ENCODE measurements at places on chromosomes 6 and 20.

GRCh38 chr20:56391037-56391436, 978 bp downstream of the AURKA start:
- DNase-seq, result no peak

DNA sequence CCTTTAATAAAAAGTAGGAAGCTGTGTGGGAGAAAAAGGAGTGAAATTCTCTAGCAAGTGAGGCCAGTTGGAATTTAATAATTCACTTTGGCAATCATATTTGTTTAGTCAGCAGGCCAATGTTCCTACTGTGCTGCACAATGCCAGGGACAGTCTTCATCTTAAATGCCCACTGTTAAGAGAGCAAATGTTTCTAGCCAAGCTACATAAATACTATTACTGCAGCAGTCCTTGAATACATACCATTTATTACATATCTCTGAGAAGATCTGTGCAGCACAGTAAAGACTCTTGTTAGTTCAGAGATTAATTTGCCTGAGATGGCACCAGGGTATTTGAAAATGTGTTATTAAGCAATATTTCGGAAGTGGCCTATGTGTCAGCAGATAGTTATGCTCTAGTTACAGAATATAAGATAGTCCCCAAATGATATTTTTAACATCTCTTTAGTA, 105.4 kb downstream of the OGFRL1 start:
- no peak for DNase-seq

GRCh38 chr6:158293122-158293521, 19.1 kb upstream of the TULP4 start:
- DNase-seq, result no peak

DNA sequence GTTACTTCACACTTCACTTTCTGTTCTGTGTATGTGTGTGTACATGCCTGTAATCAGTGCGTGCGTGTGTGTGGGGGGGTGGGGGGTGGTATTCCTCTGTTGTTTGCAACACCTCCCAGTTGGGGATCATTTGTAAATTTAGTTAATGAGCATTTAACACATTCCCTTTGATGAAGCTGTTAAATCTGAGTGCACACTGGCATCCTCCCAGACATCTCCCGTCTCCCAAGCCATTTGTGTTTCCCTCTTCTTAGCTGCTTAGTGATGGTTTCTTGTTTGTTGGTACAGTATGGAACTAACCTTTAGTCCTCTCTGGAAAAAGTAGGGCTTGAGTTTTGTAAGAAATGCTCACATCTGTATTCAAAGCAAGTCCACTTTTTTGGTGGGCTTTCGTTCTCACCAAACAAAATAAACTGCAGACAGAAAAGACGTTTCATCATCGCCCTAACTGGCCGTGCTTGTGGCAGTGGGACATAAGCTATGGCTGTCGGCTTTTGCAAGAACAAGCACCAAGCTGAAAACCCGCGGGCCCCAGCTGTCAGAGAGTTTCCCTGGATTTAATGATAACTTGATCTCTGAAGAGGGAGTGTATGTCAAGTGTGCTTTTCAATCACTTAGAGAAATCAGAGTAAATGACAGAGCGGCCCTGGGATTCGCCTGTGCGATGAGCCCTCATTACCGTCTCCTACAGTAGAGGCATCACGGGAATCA, 54.9 kb upstream of the SASH1 start:
- no peak for DNase-seq

DNA sequence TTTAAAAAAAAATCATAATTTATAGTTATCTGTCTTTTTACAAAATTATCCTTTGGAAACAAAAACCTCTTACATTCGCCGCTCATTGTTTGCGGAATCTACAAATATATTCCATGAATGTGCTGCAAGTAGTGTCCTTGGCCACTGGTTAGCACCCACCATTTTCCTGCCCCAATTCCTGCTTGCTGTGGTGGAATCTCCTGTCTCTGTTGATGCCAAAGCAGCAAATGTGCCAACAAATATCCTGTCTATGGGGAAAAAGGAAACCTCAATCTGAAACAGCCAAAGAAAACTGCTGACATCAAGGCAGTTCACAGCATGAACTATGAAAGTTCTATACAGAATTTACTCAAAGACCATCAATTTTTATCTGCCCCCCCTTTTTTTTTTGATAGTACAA, 603.6 kb downstream of the COL12A1 start:
- no peak for DNase-seq

- DNase-seq, result peak; percentile 11
Measured at GRCh38 chr6:144033816-144034735, 26.0 kb upstream of the PLAGL1 start.

DNA sequence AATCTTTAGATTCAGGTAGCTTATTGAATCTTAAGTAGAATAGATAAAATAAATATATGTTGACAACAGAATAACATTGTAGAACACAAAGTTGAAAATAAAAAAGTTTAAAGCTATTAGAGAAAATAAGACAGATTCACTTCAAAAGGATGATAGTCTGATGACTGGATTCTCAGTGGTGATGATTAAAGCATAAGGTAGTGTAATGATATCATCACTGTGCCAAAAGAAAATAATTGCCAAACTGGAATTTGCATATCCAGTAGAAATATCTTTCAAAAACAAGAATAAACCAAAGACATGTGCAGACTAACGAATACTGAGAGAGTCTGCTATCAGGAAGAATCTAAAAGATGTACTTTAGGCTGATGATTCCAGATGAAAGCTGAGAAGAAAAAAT, 30.2 kb downstream of the ENPP1 start:
- DNase-seq, result no peak

- peak; percentile 52 for DNase-seq
Measured at GRCh38 chr6:41966961-41967311, 25.3 kb upstream of the CCND3 start.

GRCh38 chr6:127345521-127345920, 2.1 kb upstream of the ECHDC1 start:
- no peak for DNase-seq

DNA sequence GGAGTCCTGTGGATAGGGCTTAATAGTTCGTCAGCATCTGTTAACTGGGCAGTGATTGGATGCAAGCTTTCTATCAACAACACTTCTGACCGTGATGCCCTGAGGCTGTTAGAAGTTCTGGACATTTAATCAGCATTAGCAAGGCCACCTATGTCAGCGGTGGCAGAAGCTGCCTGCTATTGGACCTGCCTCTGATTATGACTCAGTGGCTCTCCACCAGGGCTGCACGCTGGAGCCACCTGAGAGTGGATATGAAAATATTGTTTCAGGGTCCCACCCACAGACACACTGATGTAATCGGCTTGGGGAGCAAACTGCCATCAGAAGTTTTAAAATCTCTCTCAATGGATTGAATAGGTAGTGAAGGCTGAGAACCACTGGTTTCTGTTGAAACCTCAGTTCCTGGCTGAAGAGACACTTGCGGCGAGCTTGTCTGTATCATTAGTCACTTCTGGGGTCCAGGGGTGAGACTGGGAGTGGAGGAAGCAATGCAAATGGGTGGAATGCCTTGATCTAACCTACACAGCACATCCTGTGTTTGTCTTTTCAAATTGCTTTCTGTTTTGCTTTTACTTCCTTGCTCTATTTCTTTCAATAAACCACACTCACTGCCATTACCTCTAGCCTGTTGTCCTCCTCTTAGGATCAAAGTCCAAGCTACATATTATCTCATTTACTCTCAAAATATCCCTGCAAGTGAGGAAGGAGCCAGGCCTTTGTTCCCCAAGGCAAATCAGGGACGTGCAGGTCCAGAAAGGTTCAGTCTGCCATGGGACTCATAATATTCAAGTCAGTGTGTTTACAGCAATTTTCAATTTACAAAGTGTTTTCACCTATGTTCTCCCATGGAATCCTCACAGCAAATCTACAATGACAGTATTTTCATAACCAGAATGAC, 4.2 kb downstream of the CLIC5 start:
- DNase-seq, result peak; percentile 45

Data from brain microvascular endothelial cell (primary cell).